NCI-H1417 (cell line): ENCODE measurements at places on chromosomes 7 and 10.
A peak's percentile ranks its signal among the peaks of the same experiment; 100 is the strongest.

GRCh38 chr7:138167869-138168296 lies 91.6 kb downstream of the AKR1D1 start:
- no peak for DNase-seq

DNA sequence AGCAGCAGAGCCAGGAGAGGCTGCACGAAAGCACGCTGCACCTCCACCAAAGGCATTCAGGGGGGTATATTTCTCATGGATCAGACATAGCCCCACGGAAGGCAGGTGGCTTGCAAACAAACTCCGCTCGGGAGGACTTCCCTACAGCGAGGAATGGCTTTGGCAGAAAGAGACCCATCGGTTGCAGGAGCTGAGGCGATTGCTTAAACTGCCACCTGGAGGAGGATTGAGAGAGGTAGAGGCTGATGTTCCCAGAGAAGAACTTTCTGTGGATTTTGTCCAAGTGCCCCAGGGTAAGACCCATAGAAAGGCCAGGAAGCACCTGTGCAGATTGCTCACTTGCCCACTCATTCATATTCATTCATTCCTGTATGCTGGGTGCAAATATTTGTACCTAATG lies 89.1 kb downstream of the NEUROD6 start:
- DNase-seq, result no peak

DNA sequence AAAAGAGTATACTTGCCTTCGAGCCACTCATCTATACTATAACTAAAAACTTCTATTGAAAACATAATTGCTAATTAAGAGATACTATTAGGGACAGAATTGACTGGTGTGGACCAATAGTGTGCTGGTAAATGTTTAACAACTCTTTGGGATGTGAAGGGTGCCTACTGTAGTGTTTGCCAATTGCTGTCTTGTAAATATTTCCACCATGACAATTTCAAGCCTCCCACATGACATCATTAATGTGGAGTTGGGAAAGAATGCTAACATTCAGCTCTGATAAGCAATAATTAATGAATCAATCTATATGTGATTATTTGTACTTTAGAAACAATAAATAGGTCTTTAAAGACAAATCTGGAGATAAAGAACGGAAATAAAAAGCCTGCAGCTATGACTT lies 136.8 kb downstream of the DGKB start:
- no peak for DNase-seq

DNA sequence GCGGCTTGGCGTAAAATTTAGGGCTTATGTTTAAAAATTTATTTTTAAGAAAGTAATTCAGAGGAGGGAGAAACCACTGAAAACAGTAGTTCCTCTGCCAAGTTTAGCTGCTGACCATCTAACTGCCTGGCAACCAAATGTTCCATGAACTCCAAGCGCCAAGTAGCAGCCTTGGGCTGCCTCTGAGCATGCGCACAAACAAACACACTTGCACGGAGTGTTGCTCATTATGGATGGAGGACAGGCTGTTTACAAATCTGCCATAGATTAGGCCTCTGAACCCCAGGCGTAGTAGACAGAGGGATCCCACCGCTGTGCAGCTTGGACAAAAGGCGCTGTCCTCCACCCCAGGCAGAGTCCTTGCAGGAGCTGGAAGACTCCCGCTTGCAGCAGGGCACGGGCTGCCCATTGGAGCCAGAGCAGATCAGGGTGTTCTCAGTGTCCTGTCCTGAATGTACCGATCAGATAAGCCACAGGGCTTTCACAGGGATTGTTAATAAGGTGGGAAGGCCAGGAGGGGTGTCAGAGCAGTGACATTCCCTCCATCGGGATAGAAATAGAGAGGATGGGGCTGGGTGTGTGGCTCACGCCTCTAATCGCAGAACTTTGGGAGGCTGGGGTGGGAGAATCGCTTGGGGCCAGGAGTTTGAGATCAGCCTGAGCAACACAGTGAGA lies 47.7 kb upstream of the LYZL1 start:
- no peak for DNase-seq

DNA sequence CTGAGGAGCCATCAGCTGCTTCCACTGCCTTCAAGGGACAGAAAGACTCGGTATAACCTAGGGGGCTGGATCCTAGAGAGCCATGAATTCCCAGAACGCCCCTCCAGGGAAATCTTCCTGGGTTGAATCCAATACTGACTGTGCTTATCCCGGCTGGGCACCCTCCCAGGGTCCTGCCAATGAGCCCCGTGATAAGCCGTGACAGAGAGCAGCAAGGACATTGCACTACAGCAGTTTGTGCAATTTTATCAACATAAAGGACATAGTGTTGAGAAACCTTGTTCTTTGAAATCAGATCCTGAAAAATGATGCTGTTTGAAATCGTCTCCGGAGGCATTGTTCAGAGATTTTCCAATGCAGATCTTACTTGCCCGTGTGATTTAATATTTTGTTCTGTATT lies 18.8 kb downstream of the AKR1B1 start:
- no peak for DNase-seq

DNA sequence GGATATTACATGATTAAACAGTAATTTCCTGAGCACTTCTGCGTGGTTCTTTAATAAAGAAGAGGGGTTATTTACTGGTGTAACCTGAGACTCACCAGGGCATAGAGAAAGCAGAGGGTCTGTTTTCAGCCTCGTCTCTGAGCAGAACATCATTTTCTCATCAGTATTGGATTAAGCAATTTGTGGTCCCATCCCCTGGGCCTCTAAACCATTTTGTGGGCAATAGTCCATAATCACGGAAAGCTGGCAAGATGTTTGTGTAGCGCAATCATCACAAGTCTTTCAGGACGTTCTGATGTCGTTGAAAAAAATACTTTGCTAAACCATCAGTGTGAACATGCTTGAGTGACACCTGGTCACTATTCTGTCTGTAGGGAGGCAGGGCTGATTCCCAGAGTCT lies 37.1 kb upstream of the SEC61G start:
- no peak for DNase-seq

GRCh38 chr10:44402465-44403195 lies 17.7 kb upstream of the CXCL12 start:
- no peak for DNase-seq

- DNase-seq, result no peak
Observed at GRCh38 chr7:23893176-23893941, 183.3 kb downstream of the STK31 start.

GRCh38 chr10:50927522-50928189 lies 42.2 kb upstream of the A1CF start:
- no peak for DNase-seq

GRCh38 chr10:84543948-84544347 lies 215.6 kb downstream of the CCSER2 start:
- no peak for DNase-seq

- no peak for DNase-seq
Observed at GRCh38 chr7:112190120-112190519, 16.1 kb downstream of the DOCK4 start.

GRCh38 chr10:105148456-105148855 lies 507.4 kb downstream of the SORCS3 start:
- DNase-seq, result no peak

GRCh38 chr7:157516311-157516710 lies 179.5 kb downstream of the DNAJB6 start:
- DNase-seq, result no peak

GRCh38 chr10:3494131-3494837 lies 290.7 kb downstream of the KLF6 start:
- DNase-seq, result no peak

- DNase-seq, result peak; percentile 61
Observed at GRCh38 chr7:29764227-29764626, 42.1 kb upstream of the WIPF3 start.

- peak; percentile 97 for DNase-seq
Observed at GRCh38 chr7:74656837-74657691, 454 bp upstream of the GTF2I start.

- peak; percentile 25 for DNase-seq
Observed at GRCh38 chr7:139231513-139232376, 708 bp downstream of the UBN2 start.

GRCh38 chr7:156475179-156475578 lies 165.4 kb upstream of the RNF32 start:
- no peak for DNase-seq

DNA sequence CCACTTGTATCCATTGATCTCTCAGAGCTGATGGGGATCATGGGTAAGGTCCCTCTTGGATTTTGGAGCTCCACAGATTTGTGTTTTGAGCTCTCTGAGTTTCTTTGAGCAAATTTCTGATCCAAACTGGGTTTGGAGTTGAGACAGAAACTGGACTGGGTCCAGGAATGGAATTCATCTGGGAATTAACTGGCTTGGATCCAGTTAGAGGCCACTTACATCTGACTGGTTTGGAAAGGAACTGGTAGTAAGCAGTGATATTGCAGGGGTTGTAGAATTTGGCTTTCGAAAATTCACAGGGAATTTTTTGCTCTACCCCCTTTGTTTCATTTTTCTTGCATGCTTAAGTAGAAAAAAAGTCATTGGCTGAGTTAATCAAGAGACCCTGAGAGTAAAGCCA lies 245.6 kb downstream of the SEMA3D start:
- DNase-seq, result no peak

DNA sequence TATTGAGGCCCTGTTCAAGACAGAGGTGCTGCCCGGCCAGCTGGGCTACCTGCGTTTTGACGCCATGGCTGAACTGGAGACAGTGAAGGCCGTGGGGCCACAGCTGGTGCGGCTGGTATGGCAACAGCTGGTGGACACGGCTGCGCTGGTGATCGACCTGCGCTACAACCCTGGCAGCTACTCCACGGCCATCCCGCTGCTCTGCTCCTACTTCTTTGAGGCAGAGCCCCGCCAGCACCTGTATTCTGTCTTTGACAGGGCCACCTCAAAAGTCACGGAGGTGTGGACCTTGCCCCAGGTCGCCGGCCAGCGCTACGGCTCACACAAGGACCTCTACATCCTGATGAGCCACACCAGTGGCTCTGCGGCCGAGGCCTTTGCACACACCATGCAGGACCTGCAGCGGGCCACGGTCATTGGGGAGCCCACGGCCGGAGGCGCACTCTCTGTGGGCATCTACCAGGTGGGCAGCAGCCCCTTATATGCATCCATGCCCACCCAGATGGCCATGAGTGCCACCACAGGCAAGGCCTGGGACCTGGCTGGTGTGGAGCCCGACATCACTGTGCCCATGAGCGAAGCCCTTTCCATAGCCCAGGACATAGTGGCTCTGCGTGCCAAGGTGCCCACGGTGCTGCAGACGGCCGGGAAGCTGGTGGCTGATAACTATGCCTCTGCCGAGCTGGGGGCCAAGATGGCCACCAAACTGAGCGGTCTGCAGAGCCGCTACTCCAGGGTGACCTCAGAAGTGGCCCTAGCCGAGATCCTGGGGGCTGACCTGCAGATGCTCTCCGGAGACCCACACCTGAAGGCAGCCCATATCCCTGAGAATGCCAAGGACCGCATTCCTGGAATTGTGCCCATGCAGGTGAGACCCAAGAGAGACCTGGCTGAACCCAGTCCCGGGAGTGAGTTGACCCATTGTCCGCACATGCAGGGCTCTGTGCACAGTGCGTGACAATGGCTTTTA lies 2.8 kb downstream of the RBP3 start:
- no peak for DNase-seq

DNA sequence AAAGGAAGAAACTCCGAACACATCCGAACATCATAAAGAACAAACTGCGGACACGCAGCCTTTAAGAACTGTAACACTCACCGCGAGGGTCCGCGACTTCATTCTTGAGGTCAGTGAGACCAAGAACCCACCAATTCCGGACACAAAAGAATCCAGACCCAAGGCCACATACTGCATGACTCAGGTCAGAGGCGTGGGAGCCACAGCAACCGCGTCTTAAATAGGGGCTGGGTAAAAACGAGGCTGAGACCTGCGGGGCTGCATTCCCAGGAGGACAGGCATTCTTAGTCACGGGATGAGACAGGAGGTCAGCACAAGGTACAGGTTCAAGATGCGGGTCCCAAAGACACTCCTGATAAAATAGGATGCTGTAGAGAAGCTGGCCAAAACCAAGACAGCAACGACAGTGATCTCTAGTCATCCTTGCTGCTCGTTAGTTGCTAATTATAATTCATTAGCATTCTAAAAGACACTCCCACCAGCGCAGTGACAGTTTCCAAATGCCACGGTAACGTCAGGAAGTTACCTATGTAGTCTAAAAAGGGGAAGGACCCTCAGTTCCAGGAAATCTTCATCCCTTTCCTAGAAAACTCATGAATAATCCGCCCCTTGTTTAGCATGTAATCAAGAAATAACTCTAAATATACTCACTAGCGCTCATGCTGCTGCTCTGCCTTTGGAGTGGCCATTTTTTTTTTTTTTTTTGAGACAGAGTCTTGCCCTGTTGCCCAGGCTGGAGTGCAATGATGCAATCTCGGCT lies 19.3 kb downstream of the AP5Z1 start:
- no peak for DNase-seq

DNA sequence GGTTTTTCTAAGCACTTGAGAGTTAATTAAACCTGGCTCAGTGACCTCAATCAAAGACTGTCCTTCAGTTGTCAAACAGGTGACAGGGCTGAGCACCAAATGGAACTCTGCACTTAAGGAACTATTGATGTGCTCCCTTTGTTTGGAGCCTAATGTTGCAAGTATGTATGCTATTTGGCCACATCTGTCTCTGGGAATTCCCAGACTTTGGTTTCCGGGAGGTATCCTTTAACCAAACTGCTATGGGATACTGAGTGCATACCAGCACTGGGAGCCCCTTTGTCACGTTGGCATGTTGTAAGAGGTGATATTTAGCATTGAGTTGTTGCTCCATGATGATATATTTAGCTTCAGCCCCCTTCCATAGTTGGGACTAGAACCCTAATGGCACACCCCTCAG lies 25.2 kb downstream of the ASZ1 start:
- DNase-seq, result no peak

- no peak for DNase-seq
Observed at GRCh38 chr7:92641921-92642511, 51.8 kb upstream of the FAM133B start.

- DNase-seq, result no peak
Observed at GRCh38 chr10:118506671-118507590, 88.5 kb downstream of the PRLHR start.

DNA sequence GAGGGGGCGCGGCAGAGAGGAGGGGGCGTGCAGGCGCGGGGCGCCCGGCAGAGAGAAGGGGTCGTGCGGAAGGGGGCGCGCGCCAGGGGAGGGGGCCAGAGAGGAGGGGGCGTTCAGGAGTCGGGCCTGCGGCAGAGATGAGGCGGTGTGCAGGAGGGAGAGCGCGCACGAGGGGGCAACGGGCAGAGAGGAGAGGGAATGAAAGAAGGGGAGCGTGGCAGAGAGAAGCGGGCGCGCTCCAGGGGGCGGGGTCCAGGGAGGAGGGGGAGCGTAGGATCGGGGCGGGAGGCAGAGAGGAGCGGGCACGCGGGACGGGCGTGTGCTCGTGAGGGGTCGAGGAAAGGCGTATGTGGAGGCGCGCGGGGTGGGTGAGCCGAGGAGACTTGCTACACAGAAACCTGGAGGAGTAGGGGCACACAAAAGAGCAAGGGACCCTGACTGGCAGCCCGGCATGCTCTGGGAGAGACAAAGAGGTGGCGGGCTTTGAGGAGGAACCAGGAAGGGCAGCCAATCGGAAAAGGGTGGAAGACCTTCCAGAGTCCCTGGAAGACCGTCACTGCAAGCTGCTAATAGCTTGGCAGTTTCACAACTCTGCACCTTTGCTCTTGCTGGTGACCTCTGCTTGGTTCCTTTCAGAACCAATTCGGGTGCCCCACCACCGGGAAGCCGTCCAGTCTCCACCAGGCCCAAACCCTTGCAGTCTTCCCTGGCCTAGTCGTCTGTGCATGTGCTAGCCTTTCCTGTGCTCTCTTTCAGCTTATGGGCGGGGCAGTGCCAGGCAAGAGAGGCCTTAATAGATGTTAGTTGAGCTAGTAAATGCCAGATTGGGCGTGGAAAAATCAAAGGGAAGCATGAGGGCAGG lies 639 bp downstream of the DYDC2 start:
- peak; percentile 79 for DNase-seq
